ENCODE measurements at places on chromosomes 3 and 15.

DNA sequence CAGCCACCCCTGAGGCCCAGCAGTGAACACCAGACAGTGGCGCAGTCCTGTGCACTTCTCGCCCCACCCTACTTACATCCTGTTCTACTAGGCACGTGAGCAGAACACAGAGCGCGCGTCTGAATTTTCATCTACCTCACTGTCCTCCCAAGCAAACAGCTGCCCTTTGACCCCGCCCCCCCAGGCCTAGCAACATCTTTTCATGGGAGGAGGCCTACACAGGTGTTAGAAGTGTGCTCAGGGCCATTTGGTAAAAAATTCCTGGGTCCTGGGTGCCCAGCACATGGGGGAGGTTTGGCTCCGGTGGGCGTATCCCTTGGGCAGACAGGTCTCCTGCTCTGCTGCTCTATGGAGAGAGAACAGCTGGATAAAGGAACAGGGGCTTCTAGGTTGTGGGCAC lies 95.0 kb downstream of the MYLK start:
- no peak for DNase-seq

DNA sequence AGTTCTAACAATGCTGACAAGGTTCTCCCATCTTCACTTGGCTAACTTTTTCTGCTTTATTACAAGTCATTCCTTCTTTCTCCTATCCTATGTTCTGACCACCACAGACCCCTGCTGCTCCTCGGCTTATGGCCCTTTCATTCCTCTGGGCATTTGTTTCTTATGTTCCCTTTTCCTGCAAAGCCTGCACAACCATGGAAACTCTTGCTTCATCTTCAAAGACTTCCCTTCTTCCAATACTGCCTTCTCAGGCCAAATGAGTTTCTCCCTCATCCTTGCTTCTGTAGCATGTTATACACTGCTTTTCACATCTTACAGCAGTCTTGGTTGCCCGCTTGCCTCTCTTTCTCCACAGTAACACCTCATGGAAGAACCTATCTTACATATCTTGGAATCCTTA lies 17.9 kb upstream of the ATOSA start:
- no peak for DNase-seq

DNA sequence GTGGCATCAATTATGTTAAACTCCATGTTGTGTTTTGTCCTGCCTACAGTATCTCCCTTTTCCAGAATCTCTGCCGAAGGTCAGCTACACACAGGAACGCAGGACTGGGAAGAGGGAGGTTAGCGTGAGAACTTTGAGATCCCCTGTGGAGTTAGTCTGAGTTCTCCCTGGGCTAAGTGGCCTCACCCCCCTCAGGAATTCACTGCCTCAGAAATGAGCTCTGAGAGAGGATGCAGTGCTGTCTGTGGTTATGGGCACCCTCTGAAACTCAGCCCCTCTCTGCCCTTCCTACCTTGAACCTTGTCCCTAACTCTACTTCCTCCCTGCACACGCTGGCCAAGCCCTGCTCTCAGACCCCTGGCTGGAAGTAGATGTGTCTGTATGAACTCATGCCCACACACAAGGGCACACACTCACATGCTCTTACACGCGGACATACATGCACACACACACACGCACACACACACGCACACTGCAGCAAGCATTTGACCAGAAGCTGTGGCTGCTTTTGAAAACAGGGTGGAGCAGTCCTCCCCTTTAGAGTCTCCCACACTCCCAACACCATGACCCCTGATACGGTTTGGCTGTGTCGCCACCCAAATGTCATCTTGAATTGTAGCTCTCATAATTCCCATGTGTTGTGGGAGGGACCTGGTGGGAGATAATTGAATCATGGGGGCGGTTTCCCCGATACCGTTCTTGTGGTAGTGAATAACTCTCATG lies 5.3 kb upstream of the VIPR1 start:
- no peak for DNase-seq

- DNase-seq: no peak
Observed at GRCh38 chr3:196603683-196604082, 35.2 kb downstream of the FBXO45 start.

- DNase-seq: peak; percentile 75
Observed at GRCh38 chr3:122258757-122259371, 66.2 kb upstream of the CSTA start.

DNA sequence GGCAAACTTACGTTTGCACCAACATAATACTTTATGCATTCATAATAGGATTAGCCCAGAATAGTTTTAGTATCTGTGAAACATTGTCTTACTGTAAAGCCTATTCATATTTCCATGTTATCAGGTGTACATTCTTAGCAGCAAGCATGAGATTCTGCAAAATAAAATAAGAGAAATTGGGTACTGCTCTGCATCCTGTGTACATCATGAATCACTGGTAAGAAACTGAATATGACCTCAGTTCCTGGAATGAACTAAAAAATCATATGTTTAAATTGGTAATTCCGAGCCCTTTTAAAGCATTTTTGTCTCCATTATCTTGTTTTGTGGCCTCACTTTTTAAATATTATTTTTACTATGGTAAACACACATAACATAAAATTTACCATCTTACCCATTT lies 605.1 kb downstream of the ROBO1 start:
- DNase-seq: no peak

- no peak for DNase-seq
Observed at GRCh38 chr15:92883876-92884435, 16.2 kb upstream of the CHD2 start.

GRCh38 chr15:51405693-51406523 lies 64.5 kb downstream of the GLDN start:
- no peak for DNase-seq

- DNase-seq: no peak
Observed at GRCh38 chr3:45002720-45003119, 23.4 kb upstream of the CLEC3B start.

DNA sequence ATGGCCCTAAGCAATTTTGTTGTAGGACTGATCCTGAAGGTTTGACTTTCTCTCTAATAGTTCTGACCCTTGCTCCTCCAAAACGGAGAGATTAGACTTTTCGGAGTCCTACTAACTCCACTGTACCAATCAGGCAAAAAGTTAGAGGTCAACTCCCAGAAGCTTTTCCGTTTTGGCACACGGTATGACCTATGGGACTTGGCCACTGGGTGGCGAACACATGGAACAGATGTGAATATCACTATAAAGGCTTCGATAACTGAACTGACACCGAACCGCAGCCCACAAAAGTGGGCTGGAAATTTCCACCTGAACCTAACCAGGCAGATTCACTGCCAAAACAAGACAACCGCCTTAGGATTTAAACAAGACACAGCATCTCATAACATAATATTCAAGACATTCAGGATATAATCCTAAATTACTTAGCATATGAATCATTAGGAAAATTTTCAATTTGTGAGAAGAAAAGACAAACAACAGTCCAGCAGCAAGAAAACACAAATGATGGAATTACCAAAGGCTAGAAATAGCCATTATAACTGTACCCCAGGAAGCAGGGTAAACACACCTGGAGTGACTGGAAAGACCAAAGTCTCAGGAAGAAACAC lies 12.2 kb upstream of the TM2D3 start:
- DNase-seq: peak; percentile 22

GRCh38 chr15:39115379-39116057 lies 465.4 kb upstream of the THBS1 start:
- DNase-seq: no peak

GRCh38 chr3:154220462-154220861 lies 99.3 kb downstream of the ARHGEF26 start:
- DNase-seq: no peak

- no peak for DNase-seq
Observed at GRCh38 chr15:69360642-69361041, 53.5 kb upstream of the KIF23 start.

GRCh38 chr3:119295816-119296726 lies 1.9 kb downstream of the ARHGAP31 start:
- DNase-seq: no peak

DNA sequence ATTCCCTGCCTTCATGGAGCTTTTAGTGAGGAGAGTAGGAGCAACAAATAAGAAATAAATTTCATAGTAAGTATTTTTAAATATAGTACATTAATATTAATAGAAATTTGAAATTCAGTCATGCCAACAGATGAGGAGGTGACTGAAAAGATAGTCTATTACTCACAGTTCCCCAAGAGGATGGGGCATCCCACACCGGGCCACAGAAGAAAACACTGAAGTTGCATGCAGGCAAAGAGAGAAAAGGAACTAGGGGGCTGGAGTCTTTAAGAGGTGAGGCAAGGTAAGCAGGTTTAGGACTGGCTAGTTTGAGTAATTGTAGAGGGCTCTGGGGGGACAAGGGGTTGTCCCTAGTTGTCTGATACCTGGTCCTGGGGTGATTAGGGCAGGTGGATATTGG lies 120.1 kb upstream of the UMPS start:
- DNase-seq: no peak

DNA sequence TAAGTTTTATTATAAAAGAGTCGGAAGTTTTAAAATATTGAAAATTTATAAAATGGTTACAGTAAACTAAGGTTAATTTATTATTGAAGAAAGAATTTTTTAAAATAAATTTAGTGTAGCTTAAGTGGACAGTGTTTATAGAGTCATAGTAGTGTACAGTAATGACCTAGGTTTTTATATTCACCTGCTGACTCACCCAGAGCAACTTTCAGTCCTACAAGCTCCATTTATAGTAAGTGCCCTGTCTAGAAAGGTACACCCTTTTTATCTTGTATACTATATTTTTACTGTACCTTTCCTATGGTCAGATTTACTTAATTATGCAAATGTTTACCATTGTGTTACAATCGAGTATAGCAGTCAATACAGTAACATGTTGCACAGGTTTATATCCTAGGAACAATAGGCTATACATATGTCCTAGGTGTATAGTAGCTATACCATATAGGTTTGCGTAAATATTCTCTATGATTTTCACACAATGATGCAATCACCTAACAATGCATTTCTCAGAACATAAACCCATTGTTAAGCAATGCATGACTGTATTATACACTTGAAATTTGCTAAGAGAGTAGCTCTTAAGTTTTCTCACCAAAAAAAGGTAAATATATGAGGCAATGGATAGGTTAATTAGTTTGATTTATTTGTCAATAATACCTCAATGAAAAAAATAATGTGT lies 106.9 kb upstream of the CD96 start:
- no peak for DNase-seq
